ENCODE measurements at places on chromosomes 13 and 19.

- DNase-seq: no peak
These were observed 9.5 kb downstream of the PPP5C start for GRCh38 chr19:46356149-46357055.

- peak; percentile 18 for DNase-seq
These were observed 28.3 kb downstream of the PIP5K1C start for GRCh38 chr19:3671680-3672574.

- no peak for DNase-seq
These were observed 49.8 kb upstream of the TRPC4 start for GRCh38 chr13:37919329-37919880.

DNA sequence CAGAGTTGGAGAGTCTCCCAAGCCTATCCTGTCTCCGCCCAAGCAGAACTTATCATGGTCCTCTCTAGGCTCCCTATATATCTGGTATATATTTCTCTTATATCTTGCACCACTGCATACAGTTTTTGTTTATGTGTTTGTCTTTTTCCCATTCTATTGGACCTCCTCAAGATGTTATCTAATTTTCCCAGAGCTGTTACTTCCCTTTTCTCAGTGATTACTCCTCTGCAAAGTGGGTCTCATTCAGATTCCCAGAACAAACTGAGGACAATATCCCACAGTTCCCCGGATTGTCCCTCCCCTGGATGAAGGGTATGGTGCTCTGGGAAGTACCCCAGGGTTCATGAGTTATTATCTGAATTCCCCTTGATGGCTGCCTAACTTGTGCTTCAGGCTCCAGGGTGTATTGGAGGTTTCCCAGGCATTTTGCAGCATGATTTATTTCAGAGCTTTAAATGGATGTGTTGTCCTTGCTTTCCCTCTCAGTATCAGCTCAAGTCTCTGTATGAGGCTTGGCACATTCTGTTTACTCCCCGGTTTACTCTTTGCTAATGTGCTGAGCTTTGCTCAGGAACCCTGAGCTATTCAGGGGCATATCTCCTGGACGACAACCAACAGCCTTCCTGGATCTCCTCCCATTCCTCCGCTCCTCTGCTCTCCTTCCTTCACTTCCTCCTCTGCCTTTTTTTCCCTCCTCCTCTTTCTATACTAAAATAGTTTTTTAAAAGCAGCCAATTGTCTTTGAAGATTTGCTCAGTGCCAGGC lies 329.3 kb downstream of the SPRY2 start:
- no peak for DNase-seq

- no peak for DNase-seq
These were observed 23.1 kb upstream of the URI1 start for GRCh38 chr19:29918891-29919290.

DNA sequence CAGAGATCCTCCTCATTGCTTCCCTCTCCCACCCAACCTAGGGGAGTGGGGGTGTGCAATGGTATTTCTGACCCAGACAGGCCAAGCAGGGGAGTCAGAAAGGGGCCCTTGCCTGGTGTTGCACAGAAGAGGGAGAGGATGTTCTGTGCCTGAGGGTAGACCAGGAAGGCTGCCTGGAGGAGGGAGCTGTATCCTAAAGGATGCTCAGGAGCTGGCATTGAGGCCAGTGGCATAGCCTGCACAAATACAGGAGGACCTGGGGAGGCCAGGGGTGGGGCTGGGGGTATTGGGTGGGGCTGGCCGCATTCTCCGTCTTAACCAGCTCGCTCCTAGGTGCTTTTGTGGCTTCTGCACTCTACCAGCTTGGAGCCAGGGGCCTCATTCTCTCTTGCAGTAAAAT lies 4.4 kb downstream of the RNF225 start:
- DNase-seq: no peak

DNA sequence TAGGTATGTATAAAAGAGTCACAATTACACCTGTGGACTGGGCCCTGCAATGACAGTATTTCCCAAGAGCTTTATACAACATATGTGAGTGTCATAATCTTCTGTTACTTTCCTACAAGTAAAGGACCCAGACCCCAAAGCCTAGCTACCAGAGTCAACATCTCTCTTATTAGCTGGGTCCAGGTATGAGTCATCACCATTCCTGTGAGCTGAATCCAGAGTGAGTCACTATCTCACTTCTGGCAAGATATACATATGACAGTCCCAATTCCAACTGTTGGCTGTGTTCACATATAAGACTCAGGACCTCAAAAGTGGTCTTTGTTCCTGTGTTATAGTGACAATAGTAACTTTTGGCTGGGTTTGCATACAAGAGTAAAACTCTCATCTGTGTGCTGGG lies 46.7 kb downstream of the ZNF729 start:
- no peak for DNase-seq

Measured in stimulated activated CD4-positive, alpha-beta T cell treated with anti-CD3 and anti-CD28 coated beads, Interleukin-4, amount 100 ng/mL, for 1 hour (primary cell).